Stimulated activated CD4-positive, alpha-beta T cell treated with anti-CD3 and anti-CD28 coated beads, TNF-alpha, amount 100 ng/mL, for 4 hours (primary cell): ENCODE measurements at places on chromosomes 7 and 10.

DNA sequence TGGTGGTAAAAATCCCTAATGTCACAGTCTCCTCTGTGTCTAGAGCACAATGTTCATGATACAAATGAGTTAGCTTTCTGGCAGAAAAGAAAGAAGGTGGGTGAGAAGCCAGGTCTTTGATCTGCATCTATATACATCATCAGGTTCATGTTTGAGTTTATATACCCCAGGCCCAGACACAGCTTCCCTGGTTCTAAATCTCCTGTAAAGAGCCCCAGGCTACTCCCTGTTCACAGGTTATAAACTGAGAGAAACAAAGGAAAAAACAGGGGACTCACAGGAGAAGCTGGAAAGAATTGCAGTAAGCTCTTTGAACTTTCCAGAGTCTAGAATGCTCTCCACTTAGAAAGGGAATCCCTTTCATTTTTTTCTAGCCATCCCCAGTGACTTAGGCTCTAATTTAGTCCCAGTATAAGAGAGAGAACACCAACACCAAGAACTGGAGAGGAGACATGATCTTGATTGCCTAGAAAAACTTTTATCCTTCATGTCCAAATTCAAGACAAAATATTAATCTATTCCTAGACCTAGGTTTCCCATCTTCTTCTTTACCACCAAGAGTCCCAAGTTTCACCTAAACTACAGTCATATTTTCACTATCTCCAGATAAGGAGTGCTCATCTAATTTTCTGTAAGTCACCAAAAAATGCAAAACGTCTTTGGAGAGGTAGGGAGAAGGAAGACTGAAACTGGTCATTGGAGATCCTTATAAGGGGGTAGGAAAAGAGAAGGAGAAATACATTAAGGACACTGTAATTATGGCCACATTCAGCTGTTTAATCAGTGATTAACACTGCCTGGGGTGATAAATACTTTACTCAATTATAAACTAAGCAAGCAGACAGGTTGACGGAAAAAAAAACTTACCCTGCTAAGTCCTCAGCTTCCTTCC is 469 bp downstream of the MSS51 start:
- DNase-seq: no peak

GRCh38 chr10:11678074-11678793 is 63.9 kb upstream of the ECHDC3 start:
- no peak for DNase-seq

DNA sequence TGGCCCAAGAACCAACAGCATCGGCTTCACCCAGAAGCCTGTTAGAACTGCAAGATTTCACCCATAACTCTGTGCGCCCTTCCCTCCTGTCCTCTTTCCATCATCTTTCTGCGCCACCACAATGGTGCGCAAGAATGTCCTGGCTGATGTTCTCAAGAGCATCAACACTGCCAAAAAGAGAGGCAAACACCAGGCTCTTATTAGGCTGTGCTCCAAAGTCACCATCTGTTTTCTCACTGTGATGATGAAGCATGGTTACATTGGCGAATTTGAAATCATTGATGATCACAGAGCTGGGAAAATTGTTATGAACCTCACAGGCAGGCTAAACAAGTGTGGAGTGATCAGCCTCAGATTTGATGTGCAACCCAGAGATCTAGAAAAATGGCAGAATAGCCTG is 115.2 kb upstream of the FGFR2 start:
- no peak for DNase-seq

DNA sequence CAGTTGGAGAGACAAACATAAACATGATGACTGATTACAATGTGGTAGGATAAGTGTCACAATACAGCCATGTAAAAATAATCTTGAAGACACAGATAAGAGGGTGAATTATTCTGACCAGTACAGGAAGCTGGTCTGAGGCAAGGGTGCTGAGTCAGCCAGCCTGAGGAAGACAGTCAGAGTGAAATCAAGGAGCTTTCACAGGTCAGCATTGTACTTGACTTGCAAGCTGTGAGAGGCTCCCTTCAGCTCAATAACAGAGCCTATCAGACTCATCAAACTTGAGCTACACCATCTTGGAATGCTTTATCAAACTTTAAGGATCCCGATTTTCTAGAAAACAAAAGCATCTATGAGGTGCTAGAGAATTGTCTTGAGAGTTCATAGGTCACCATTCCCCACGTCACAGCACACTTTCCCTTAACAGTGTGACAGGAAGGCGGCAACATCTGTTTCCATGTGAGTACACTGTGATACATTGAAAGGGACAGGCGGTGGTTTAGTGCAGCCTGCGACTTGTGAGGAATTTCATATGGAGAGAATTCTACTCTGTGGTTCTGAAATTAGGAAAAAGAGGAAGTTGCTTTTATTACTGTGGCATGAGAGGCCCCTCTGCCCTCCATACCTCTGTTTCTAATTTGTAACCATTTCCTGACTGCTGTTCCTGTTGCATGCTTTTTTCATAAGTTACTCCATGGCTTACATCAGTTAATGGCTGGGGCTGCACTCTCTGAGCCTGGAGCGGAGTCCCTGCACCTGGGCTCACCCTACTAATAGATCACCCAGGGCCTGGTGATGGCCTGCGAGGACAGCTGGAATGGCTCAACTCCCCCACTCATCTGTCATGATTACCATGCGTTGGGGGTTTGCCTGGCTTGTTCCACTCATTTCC is 417.1 kb downstream of the SUGCT start:
- no peak for DNase-seq

DNA sequence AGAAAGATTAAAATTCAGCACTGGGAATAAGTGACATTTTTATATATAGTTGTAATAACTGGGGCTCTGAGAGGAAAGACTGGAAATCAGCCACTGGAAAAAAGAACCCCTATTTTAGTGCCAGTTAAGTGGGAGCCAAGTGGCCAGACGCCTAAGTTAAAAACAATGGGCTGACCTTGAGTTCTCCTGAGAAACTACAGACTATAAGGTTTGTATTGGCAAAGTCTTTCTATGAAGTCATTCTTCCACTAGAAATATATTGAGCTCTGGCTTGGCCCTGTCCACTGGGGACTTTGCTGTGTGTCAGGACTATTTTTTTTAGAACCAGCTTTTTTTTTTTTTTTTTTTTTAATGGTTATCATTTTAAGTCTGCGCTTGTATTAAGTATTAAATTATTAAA is 210.6 kb upstream of the FZD8 start:
- DNase-seq: no peak

DNA sequence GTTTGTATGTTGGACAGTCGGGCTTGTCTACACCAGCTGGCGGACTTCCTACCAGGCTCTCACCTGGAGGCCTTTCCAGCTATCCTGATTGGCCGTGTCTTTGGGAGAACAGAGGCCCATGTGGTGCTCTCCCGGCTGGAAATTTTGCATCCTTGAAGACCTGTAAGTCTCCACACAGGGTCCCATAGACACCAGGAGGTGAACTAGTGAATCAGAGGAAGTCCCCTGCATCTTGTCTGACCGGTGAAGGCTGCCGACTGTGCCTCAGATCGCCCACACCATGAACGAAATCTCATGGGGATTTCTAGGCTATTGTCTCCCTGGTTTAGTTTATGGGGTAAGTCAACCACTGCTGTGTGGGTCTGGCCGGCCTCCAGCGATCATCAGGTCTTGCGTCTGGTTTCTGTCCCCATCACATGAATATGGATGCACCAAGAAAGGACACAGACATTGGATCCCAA is 108.4 kb upstream of the LYZL2 start:
- DNase-seq: no peak

DNA sequence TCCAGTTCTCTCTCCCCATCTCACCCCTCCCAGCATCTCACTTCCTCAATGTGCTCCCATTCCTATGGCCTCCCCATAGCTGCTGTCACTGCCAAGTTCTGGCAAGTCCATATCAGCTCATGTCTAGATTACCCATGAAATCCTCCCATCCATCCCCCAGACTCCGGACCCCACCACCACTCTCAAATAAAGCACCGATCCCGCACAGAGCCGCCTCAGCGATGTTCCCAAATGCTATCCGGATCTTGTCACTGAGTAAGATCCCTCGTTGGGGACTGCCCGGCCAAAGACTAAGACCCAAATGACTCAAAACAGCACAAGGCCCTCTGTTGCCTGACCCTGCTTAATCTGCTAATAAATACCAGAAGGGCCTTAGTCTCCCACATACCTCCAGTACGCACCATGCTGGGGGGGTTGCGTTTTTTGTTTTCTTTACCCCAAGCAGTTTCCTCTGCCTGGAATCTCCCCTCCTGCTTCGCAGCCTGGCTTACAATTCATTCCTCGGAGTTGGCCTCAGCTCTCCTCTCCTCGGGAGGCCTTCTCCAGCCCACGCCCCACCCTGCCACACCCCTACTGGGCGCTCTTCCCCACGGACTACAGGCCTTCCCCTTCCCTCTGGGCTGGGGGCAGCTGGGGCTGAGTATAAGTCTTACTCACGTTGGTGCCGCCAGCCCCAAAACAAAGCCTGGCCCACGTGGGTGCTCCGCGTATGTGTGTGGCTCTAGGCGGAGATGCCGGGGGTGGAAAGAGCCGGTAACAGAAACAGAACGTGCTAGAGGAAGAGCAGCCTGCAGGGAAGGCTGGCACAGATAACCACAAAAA is 1.8 kb upstream of the DUSP5 start:
- DNase-seq: peak; percentile 65

DNA sequence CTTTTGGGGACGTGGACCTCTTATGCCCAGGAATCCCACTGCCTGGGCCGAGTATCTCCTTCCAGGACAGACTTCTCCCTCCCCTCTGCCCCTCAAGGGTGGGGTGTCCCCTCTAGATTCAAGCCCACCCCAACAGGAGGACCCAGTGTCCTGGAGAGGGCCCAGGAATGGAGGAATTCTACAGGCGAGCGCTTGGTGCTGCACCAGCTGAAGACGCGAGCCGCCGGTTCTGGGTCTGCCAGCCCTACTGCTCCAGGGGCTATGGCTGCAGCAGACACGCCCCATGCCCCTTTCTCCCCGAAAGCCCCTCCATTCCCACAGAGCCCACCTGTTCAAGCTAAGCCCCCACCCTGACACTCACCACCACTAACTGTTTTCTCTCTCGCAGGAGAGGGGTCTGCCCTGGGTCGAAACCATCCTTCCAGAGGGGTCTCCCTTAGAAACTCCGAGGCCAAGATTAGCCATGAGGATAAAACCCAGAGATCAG is 8.6 kb downstream of the CRYGN start:
- no peak for DNase-seq

- no peak for DNase-seq
Observed at GRCh38 chr7:8133188-8133848, 128.6 kb downstream of the ICA1 start.

DNA sequence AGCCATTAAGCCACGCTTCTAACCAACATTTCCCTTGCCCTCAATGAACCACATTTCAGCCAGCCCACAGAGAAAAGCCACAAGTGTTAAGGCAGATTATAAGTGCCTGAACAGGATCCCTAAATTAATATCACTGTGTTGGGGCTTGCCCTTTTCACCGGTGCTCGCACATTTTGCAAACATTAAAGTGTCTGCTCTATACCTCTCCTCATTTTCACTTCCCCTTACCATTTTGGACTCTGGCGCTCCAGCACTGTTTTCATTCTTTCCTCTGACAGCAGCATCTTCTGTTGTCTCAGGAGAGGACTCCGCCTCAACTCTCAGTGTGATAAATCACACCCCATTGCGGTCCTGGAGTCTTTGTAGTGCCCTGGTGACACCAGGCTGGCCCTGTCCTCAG is 274.2 kb downstream of the BAMBI start:
- DNase-seq: no peak

DNA sequence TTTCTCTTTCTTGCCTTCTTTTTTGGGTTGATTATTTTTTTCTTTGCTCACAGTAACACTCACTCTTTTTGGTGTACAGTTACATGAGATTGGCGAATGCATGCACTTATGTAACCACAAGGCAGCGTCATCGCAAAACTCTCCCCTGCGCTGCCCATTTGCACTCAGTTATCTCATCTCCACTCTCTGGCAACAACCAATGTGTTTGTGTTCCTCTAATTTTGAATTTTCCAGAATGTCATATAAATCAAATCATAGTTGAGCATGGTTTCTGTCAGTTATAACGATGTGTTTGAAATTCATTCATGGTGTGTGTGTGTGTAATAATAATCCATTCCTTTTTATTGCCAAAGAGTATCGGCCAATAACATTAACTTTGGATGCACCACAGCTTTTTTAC is 23.0 kb upstream of the IGFBP3 start:
- no peak for DNase-seq

GRCh38 chr7:96244992-96245292 is 77.0 kb downstream of the SLC25A13 start:
- no peak for DNase-seq

GRCh38 chr7:47299496-47299895 is 282.4 kb downstream of the TNS3 start:
- DNase-seq: no peak

DNA sequence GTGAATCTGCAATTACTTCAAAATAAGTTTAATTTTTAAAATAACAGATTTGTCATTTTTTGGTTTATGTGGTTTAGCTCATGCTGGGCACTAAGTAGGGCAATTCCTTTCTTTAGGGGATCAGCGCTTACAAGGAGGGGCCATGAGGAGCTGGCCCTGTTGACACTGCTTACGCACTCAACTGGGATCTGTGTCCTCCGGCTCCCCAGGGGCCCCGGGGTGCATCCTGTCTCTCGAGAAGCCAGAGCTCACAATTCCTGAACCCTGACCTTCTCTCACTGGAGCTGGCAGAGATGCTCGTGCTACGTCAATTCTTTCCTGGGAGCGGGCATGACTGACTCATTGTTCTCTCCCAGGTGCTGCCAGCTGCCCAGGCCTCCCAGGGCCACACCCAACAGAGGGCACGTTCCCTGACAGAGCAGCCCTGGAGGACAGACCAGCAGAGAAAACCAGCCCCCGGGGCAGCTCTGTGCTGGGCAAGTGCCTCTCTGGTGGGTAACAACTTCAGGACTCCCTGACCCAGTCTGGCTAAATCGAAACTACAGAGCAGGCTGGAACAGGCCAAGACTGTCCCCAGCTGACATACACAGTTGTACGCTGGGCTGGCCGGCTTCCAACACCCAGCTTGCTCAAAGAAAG is 36.8 kb downstream of the CTBP2 start:
- no peak for DNase-seq

DNA sequence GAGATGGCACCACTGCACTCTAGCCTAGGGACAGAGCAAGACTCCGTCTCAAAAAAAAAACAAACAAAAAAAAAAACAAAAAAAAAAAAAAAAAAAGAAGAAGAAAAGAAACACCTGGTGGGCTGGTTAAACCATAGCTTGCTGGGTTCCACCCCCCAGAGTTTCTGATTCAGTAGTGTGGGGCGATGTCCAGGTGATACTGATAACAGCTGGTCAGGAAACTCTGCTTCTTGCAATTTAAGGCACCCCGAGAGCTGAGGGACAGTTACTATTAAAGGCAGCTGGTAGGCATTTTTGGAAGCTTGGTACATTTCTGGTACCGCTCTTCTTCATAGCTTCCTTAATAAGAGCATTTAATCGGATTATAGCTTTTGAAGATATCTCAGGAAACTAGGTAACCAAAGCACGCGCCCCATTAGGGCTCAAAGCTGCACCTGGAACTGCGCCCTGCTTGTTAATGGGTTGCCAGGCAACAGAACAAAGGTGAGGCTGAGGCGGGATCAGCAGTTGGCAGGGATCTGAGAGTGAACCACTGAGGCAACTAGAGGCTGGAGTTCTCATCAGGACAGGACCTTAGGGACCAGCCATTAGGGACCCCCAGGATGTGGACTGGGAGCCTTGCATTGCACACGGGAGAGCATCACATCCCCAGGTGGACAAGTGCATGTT is 6.5 kb upstream of the SDK1 start:
- no peak for DNase-seq

- no peak for DNase-seq
Observed at GRCh38 chr10:110756876-110757275, 112.7 kb downstream of the RBM20 start.
